Ammon's horn (tissue), 1 donor: ENCODE measurements at places on chromosomes 2 and 18.

GRCh38 chr2:85933753-85934594 lies 45.2 kb upstream of the ST3GAL5 start:
- no peak for DNase-seq

- no peak for DNase-seq
Observed at GRCh38 chr2:50069454-50069853, 915.1 kb upstream of the FSHR start.

- no peak for DNase-seq
Observed at GRCh38 chr2:9163306-9164111, 43.1 kb upstream of the ASAP2 start.

DNA sequence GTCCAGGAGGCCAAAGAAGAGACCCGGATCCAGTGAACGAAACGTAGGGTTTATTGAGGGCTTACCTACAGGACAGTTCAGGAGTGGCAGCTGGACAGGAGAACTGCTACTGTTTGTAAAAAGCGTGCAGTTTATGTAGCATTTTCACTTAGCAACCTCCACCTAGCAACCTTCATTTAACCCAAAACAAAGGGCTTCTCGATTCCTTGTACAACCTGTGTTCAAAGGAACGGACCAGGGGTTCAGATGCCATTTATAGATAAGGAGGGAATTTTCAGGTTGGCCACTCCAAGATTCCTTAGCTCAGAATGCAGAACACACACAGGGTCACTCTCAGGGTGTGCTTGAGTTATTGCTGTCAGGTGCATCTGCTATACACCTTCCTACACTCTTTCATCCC lies 65.1 kb upstream of the YWHAQ start:
- no peak for DNase-seq

DNA sequence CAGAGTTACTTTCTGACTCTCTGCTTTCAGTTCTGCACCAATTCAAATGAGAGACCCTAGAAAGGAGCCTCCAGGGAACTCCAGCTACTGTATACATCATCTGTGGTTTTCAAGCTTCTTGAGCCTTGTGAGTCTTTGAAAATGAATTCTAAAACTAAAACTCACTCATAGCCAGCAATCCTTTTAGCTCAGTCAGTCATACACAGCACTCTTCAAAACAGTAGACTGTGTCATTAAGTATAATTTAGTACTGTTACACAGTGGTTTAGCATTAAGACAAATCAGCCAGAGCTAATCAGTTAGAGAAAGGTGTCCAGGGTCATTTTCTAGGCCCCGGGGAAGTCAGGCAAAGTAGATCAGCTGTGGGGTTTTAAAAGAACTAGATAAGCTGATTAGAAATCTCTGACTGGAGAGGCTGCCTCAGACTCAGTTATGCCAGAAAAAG lies 322.1 kb upstream of the THUMPD2 start:
- no peak for DNase-seq

DNA sequence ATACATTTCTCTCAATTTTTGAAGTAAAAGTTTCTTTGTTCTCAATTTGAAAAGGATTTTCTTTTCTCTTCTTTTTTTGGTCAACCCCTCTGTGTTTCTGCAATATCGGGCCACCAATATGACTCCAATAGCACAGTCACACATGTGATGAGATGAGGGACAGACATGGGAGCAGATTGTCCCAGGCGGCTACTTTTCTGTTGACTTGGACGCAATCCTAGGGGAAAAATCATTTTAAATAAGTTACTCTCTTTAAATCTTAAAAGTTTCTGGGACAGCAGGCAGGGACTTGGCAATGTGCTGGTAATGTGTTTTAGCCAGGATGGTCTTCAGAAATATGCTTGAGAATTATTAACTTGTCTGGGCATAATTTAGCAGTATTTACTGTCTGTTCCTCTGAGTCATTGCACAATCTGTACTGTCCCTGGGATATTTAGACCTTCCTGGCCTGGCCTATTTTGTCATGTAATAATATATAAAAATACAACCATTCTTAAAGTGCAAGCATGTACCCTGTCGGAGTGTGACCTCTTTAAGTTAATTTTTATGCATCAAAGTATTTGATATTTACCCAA lies 388.5 kb upstream of the FANCL start:
- no peak for DNase-seq

DNA sequence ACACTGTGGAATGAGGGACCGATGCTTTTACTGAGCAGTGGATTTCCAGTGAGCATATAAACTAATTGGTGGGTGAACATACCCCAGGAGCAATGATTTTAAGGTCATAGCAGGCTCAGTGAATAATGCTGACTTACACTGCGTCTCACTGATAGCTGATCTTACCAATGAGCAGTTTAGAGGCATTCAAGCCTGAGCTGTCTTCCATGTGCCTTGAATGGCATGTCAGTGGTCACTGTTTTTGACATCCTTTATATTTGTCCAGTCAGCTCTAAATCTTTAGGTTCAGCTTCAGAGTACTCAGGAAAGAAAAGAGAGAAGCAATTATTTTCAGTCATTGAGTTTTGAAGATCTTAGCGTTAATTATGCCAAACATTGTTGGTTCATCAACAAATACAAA lies 88.3 kb downstream of the CAMKMT start:
- no peak for DNase-seq

DNA sequence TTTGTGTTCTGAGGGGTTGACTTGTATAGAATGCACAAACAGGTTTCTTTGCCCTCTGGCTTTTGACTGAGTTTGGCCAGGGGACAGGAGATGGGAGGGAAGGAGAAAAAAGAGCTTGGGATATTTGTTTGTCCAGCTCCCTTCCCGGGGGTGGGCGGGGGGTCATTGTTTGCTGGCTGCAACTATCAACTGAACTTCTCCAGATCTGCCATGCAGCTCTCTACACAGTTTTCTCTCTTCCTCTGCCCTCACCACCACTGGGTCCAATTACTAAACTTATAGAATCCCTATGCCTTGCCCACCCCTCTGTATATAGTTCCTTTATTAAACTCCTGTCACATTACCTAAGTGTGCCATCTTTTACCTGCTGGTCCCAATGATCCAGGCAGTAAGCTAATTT lies 32.8 kb upstream of the CHN1 start:
- no peak for DNase-seq

- DNase-seq: no peak
Observed at GRCh38 chr2:239994086-239994485, 31.1 kb downstream of the NDUFA10 start.

DNA sequence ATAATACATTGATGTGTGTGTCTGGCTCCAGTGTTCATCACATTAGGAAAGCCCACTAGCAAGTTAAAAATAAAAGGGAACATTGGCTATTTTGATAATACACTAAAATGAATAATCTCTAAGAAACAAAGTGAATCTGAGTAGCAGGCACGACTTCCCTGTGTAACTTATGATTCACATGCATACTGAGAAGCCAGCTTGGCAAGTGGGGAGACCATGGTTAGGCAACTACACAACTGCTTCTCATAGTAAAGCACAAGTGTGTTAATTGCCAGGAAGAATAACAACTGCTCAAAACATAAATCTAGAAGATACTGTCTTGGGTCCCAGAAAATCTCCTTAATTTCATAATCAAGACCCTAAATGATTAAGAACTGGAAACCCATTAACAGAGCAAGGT lies 4.0 kb downstream of the MYO5B start:
- no peak for DNase-seq

DNA sequence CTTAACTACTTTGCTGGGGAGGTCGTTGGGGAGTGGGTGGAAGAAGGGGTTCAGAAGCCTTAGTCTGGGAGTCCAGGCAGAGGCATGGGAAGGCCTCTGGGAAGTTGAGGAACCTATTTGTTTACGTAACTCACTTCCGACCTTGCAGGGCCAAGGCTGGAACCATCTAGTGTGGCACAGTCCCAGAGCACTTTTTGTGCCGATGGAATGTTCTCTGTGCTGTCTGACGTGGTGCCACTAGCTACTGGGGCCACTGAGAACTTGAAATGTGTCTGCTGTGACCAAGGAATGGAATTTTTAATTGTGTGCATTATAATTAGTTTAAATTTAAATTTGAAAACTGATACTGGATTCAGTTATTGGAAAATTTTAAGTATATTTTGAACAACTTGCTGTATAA lies 139.7 kb downstream of the FAM161A start:
- no peak for DNase-seq

- no peak for DNase-seq
Observed at GRCh38 chr18:45688833-45689232, 35.1 kb upstream of the SLC14A1 start.

- no peak for DNase-seq
Observed at GRCh38 chr2:47297767-47298425, 105.1 kb upstream of the MSH2 start.

GRCh38 chr18:46573156-46573555 lies 83.9 kb downstream of the LOXHD1 start:
- no peak for DNase-seq

- no peak for DNase-seq
Observed at GRCh38 chr18:26480897-26481795, 67.2 kb downstream of the KCTD1 start.

GRCh38 chr2:219223831-219224610 lies 5.3 kb upstream of the ABCB6 start:
- no peak for DNase-seq

DNA sequence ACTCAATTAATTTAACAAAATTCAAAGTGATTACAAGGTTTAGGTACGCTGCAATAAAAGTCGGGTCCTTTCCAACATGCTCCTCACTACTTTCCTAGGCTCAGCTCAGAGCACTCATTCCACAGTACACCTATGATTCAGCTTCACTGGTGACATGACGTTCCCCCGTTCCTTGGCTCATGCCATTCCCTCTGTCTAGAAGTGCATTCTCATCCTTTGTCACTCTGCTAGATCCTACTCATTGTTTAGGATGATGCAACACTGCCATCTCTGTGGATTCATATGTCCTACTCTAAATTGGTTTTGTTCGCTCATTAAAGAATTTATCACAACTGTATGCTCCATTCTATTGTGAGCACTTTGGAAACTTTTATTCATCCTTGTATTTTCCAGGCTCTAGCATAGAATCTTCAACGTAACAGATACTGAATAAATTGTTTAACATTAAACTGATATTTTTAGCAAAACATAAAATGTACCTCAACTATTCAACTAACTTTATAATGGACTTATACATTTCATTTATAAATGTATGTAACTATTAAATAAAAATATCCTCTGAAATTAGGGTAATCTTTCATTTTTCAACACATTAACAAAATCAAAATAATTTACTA lies 78.6 kb downstream of the FAM228A start:
- DNase-seq: peak; percentile 66
